ENCODE measurements at places on chromosomes 5 and 9.

GRCh38 chr9:133396952-133397351 is 20.8 kb downstream of the STKLD1 start:
- DNase-seq = no peak

- DNase-seq = no peak
These were observed 191.6 kb upstream of the CTNND2 start for GRCh38 chr5:12095808-12096281.

GRCh38 chr5:137581776-137582175 is 82.7 kb upstream of the SPOCK1 start:
- DNase-seq = no peak

DNA sequence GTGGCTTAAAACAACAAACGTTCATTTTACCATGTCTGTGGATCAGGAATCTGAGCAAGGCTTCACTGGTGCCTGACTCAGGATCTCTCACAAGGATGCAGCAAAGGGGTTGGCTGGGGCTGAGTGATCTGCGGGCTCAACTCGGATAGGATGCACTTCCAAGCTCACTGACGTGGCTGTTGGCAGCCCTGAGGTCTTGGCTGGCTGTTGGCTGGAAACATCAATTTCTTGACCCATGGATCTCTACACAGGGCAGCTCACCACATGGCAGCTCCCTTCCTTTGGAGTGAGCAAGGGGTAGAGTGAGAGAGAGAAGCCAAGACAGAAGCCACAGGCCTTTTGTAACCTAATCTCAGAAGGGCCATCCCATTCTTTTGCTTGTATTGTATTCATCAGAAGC is 202.1 kb downstream of the NXNL2 start:
- DNase-seq = no peak

- DNase-seq = no peak
These were observed 145.7 kb upstream of the KLF4 start for GRCh38 chr9:107635101-107635802.

DNA sequence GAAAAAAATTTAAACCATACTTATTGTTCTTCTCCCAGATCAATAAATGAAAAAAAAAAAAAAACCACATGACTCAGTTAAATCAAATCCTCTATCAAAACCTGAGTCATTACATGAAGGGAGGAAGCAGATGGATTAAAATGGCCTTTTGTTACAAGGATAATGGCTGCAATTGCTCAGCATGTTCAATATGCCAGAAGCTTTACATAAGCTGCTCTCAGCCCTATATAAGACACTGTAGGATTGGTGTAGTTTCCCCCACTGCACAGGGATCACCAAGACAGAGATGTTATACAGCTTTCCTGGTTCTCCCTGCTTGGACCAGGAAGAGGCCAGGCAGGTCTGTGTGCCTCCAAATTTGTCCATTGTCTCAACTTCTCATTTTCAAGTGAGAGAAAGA is 101.6 kb upstream of the MAP1B start:
- no peak for DNase-seq

GRCh38 chr9:34675048-34675714 is 12.7 kb upstream of the CCL27 start:
- DNase-seq = peak; percentile 23

- DNase-seq = no peak
These were observed 114.0 kb downstream of the KCNIP1 start for GRCh38 chr5:170617533-170618490.

DNA sequence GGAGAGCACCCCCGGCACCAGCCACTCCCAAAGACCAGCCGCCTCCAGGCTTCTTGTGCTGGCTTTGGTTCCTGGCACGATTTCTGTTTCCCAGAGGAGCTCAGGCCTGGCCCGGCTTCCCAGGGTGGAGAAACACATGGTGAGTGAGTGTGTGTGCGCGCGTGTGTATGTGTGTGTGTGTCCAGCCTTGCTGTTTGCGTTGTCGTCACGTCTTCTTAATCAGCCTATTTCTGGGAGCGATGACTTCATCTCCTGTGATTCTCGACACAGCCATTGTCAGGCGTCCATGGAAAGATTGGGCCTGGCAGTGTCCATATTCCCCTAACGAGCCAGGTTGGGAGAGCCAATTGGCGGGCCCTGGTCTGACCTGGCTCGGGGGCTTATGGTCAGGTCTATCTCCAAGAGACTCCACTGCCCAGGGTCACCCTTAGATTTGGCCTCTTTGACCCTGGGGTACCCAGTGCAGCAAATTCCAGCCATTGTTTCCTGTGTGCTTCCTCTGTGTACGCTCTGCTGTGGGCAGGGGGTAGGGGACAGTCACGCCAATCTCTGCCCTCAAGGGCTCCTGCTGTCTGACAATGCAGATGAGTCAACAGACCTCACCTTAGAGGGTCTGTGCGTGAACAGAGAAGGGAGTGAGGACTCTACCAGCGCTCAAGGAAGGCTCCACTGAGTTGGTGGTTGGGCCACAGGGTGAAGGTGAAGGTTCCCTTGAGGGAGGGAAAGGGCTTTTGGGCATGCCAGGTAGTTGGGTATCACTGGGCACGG is 73.8 kb downstream of the DAB2IP start:
- no peak for DNase-seq

- no peak for DNase-seq
These were observed 17.4 kb downstream of the RXRA start for GRCh38 chr9:134343637-134344036.

DNA sequence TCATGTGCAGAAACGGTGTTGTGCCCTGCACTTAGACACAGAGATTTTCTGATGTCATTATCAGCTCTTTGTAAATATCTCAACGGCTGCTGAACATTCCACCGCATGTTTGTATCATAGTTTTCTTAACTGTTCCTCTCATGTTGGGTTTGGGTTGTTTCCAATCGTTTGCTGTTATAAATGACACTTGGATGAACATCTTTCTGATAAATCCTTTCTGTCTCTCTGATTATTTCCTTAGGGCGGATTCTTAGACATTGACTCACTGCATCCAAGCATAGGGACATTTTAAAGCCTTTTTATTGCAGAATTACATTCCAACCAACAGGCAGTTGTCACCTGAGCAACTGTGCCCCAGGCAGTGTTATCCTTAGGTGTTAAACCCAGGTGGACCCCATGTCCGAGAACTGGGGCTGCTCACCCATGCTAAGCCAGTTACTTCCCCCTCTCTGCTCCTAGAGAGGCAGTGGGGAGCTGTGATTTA is 28.5 kb downstream of the COL5A1 start:
- no peak for DNase-seq

DNA sequence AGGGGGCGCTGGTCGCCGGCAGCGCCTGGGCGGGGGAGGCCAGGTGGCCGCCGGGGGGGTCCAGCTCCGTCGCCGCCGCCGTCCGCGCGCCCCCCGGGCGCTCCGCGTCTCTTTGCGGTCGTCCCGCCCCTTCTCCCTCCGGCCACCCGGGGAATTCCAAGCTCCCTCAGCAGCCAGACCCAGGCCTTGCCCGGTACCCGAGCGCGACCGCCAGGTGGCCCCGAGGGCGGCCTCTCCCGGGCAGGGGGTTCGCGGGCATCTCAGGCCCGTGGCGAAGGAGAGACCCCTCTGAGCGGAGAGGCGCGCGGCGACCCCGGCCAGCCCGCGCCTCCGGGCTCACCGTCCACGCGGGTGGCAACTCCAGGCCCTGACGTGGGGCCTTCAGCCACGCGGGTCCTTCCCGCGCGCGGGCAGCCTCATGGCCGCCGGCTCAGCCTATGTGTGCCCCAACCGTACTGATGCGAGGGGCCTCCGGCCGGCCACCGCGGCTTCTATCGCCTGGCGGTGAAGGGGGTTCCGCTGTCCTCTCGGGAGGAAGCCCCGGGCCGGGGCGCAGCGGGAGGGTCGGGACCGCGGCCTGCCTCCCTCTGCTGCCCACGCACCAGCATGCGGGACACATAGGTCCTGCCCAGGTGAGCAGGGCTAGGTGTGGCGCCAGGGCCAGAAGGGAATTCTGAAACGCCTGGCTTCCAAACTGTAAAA is 529 bp upstream of the NRARP start:
- peak; percentile 59 for DNase-seq

GRCh38 chr5:132812781-132813598 is at the start of gene SOWAHA:
Gene SOWAHA (plus strand): TSS chr5:132813302. CDS start chr5:132813622, 320 bp downstream.
- no peak for DNase-seq

DNA sequence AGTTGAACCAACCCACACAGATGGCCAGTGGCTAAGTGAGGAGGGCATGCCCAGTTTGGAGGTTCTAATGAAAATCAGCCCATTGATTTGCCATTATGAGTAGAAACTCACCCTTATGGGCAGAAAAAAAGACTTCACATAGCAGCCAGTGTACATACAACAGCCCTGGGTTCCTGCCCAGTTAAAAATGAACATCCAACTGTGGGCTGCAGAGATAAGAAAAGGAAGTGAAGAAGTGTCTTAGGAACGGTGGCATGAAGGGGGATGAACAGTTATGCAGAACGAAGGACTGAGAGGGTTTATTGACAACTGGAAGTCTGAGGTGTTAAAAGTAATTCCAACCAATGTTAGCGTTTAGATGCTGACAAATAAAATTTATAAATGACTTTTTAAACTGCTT is 118.4 kb downstream of the MARCHF3 start:
- no peak for DNase-seq

- no peak for DNase-seq
These were observed 85.7 kb upstream of the C9orf72 start for GRCh38 chr9:27659001-27659400.

GRCh38 chr9:33193818-33194217 is 26.7 kb upstream of the B4GALT1 start:
- DNase-seq = no peak

- no peak for DNase-seq
These were observed 128.3 kb downstream of the MLLT3 start for GRCh38 chr9:20494035-20494434.

DNA sequence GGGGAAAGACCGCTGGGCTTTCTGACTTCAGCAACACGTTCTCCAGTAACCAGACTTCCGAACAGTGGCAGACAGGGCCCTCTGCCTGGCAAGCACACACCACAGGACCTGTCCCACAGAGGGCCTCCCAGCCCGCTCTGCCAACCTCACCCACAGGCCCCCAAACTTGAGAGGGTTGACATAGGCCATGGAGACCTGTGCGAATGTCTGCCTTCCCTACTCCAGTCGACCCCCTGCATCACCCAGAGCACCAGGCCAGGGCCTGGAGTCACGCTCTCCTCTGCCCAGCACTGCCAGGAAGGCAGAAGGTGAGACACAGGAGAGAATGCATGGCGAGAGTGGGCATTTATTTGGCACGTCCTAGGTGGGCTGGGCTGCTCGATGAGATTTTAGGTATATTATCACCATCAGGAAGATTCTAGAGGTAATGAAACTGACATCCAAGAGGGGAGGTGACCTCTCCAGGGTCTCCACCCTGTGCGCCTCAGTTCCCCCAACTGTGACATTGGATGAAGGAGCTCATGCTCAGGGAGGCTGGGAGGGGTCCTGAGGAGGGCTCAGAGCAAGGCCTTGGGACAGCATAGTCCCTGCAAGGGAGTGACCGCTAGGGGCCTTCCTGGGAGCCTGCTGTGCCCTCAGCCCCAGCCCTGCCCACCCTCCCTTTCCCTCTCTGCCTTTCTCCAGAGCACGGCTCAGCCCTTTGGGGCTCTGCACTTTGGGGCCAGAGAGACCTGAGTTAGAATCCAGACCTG is 54.9 kb downstream of the DUSP1 start:
- no peak for DNase-seq

DNA sequence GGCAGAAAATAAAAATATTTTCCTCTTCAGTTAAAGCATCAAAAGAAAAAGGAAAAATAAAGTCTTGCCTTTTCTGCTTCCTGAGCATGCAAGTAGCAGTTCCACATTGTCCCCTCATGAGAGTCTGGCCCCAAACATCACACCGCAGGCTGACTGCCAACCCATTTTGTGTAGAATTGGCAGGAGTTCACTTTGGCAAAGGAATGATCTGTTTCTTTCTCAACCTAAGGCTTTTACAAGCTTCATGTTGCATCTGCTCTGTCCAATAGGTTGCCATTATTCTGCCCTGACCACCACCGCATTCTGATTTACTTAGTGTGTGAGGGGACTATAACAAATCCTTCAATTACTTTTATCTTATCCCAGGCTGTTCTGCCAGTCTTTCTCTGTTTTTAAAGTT is 249.5 kb downstream of the ISL1 start:
- DNase-seq = no peak

DNA sequence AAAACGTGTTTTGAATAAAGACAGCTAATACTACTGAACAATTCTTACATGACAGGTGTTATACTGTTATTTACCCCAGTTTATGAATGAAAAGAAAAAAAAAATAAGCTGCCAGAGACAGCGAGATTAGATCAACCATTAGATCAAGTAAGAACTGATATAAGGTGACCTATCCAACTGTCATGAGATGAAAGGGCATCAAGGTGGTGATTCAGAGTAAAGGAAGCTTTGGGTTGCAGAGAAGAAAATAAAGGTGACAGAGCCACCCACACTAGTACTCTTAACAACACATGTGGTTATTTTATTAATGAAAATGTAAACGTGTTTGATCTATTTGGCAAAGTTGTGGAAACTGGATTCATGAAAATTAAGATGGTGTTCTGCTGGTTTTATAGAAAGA is 435.2 kb downstream of the GABRG2 start:
- DNase-seq = no peak

- DNase-seq = no peak
These were observed 618.4 kb downstream of the PDE4D start for GRCh38 chr5:59275170-59275509.

DNA sequence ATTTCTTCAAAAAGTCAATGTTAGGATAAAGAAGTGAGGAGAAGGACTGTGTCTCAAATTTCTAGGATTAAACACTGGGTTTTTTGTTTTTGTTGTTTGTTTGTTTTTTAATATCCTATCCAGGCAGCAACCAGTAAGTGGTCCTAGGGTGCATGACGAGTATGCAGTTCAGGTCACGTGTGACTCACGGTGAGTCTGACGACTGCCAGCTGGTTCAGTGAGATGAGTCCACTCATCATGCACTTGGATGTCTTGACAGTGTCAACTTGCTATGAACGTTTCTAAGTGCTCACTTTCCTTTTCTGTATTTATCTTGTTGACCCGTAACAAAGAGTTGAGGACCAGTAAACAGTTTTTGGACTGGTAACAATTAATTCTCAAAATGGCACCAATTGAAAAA is 32.7 kb downstream of the ATG10 start:
- no peak for DNase-seq

DNA sequence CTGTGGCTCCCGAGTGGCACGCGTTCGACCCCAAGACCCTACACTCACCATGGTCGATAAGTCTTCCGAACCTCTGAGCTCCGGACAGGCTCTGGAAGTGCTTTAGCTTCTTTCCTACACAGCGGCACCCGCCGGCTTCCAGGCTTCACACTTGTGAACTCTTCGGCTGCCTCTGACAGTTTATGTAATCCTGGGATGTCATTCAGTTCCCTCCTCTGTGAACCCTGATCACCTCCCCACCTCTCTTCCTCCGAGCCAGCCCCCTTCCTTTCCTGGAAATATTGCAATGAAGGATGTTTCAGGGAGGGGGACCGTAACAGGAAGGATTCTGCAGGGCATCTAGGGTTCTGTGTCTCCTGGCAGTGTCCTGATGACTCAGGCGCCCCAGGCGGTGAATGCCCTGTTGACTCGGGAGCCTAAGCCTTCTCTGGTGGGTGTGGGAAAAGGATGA is at the start of gene CD14:
Gene CD14 (minus strand): TSS at position 155 of the 451 bp plus-strand sequence. CDS start 104 bp downstream, at position 51.
- DNase-seq = no peak

GRCh38 chr5:95857185-95857945 is 34.8 kb upstream of the GLRX start:
- DNase-seq = no peak

Measured in stimulated activated naive CD4-positive, alpha-beta T cell treated with Interleukin-2 at 50 U/mL for 16 hours (primary cell).